Fibroblast of skin of right biceps (primary cell): ENCODE measurements at places on chromosomes 2 and 18.

GRCh38 chr2:41927581-41928264, 120.1 kb upstream of the PKDCC start:
- no peak for DNase-seq

GRCh38 chr2:238321467-238321866, 1.1 kb downstream of the TRAF3IP1 start:
- no peak for DNase-seq

- no peak for DNase-seq
Measured at GRCh38 chr2:167966937-167967913, 280.2 kb downstream of the STK39 start.

GRCh38 chr2:218859556-218859987, at the start of gene WNT6:
Gene WNT6, plus strand, starts transcription at chr2:218859805. Its CDS starts 233 bp downstream, at chr2:218860038.
- DNase-seq, result no peak

- no peak for DNase-seq
Measured at GRCh38 chr2:154603682-154604081, 94.8 kb upstream of the KCNJ3 start.

GRCh38 chr18:43060020-43060419, 55.5 kb downstream of the RIT2 start:
- no peak for DNase-seq

DNA sequence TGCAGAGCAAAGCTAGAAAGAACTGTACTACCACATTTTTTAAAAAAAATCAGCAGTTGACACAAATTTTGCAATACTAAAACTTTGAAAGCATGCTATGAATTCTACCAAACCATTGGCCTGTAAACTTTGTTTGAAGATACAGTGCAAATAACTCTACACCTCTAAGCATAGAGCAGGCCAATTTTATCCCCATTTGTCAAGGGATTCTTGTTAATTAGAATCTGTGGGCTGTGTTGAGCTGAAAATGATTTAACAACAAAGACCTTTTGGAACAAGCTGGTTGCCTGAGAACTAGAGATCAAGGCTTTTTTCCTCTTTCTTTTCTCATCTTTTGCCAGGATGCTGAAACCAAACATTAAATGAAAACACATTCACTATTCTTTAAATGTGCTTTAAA, 886.0 kb upstream of the CDH2 start:
- DNase-seq, result no peak

DNA sequence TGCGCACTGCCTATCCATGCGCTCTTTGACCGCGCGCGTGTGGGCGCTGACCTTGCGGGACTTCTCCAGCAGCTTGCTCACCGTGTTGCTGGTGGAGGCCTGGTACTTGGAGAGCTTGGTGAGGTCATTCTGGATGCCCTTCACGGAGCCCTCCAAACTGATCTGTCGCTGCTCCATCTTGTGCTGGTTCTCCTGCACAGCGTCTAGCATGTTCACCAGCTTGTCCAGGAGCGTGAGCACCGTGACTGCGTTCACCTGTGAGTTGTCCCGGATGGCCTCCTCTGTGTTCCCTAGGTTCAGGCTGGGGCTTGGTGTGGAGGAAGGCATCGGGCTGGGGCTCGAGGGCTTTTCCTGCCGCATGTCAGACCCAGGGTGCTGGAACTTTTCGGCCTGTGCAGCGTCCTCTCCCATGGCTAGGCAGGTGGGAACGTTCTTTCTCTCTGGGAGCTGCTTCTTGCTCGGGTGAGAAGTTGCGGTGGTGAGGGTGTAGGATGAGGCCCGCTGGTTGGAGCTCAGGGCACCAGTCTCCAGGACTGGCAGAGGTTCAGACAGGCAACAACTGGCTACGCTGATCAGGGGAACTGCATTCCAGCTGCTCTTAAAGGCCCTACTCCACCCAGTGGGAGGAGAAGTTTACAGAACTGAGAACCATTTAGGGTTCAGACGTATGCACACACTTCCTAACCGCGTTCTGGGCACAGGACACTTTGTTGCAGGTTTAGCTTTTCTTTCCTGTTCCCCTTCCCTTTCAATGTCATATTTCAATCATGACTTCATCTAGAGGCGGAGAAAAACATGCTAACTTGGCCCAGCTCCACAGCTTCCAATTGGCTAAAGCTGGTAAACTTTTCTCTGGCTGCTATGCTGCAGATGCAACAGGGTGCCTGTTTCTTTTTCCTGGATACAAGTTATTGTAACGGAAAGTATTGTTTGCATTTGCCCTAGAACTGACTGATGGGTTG, at the start of gene CAVIN2:
Gene CAVIN2, minus strand, starts transcription at position 574 of the 962 bp plus-strand sequence. Its CDS starts 163 bp downstream, at position 411.
- peak; percentile 90 for DNase-seq

- DNase-seq, result peak; percentile 69
Measured at GRCh38 chr2:235230821-235231601, 262.8 kb upstream of the AGAP1 start.

- DNase-seq, result no peak
Measured at GRCh38 chr2:64930258-64930671, 58.9 kb upstream of the SLC1A4 start.

- no peak for DNase-seq
Measured at GRCh38 chr2:236105955-236106607, 62.1 kb downstream of the GBX2 start.

- no peak for DNase-seq
Measured at GRCh38 chr18:43581936-43582519, 304.7 kb upstream of the SYT4 start.

DNA sequence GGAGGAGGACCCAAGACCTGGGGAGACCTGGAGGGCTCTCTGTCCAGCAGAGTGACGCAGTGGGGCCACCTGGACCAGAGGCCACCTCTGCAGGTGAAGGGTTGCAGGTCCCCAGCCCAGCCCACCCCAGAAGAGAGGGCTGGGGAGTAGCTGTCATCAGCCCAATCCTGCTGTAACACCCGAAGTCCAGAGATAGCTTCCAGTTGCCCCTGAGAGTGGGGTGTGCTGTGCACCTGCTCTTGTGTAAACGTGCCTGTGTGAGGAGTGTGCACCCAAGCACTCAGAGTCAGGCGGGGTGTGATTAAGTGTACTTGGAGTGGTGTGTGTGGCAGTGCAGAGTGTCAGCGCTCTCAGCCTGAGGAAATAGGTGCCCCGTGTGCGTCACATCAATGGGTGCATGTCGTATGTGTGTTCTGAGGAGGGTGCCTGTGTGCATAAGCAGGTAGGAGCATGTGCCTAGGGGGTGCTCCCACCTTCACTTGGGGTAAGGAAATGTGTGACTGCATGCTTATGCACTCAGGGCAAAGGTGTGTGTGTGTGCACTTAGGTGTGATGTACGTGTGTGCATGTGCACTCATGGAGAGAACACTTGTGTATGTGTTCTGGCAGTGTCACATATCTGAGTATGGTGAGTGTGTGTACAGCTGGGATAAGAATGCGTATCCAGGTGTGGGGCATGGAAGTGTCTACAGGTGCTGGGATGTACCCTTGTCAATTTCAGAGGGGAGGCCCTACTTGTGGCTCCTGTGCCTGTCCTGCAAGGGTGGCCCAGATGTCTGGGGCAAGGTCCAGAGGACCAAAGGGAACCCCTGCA, 672 bp downstream of the ATP6V1B1 start:
- DNase-seq, result no peak

GRCh38 chr18:10482985-10483949, 28.8 kb downstream of the APCDD1 start:
- no peak for DNase-seq

GRCh38 chr18:6376433-6377229, 38.1 kb downstream of the L3MBTL4 start:
- no peak for DNase-seq

DNA sequence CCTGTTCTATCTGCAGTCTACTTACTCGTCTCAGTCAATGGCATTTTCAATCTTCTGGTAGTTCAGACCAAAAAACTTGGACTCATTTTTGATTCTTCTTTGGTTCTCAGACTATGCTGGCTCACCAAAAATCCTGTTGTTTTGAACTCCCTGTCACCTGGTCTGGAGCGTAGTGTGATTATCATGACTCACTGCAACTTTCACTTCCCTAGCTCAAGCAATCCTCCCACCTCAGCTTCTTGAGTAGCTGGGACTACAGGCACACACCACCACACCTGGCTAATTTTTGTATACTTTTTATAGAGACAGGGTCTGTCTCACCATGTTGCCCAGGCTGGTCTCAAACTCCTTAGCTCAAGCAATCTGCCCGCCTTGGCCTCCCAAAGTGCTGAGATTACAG, 163.3 kb upstream of the CDH7 start:
- no peak for DNase-seq

- DNase-seq, result no peak
Measured at GRCh38 chr18:33814546-33814945, 236.5 kb downstream of the ASXL3 start.

- DNase-seq, result peak; percentile 97
Measured at GRCh38 chr2:201831469-201831868, 25.1 kb downstream of the CDK15 start.

- no peak for DNase-seq
Measured at GRCh38 chr2:39730685-39731302, 48.3 kb downstream of the THUMPD2 start.

GRCh38 chr2:227368574-227368973, 10.5 kb downstream of the TM4SF20 start:
- DNase-seq, result no peak

GRCh38 chr18:8261651-8262091, 347.6 kb upstream of the RAB12 start:
- no peak for DNase-seq
